ENCODE measurements at places on chromosomes 1 and 21.

GRCh38 chr1:34262023-34262853 is 85.5 kb downstream of the C1orf94 start:
- DNase-seq, result no peak

- peak; percentile 42 for DNase-seq
These were observed 83.4 kb downstream of the LYST start for GRCh38 chr1:235783148-235783776.

DNA sequence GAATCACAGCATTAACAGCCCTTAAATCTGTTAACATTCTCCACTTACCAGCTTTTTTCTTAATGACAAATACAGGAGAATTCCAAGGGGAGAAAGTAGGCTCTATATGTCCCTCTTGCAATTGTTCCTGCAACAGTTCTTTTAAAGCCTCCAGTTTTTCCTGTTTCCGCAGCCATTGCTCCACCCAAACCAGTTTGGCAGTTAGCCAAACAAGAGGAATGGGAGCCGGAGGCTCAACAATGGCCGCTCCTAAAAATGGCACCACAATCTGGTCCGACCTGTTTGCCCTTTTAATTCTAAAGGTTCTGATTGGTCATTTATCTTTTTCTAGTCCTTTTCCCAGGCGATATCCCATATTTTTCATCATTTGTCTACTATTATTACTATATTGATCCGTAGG is 14.0 kb upstream of the L1TD1 start:
- no peak for DNase-seq

- DNase-seq, result no peak
These were observed 67.0 kb upstream of the CD34 start for GRCh38 chr1:207977876-207978275.

GRCh38 chr1:53592985-53593757 is 134.0 kb downstream of the DMRTB1 start:
- DNase-seq, result no peak

- DNase-seq, result no peak
These were observed 24.9 kb upstream of the PSMB2 start for GRCh38 chr1:35666216-35666615.

- DNase-seq, result no peak
These were observed 32.8 kb downstream of the OSBPL9 start for GRCh38 chr1:51649593-51650091.

- no peak for DNase-seq
These were observed 3.3 kb downstream of the CSRP1 start for GRCh38 chr1:201503397-201504176.

GRCh38 chr21:43333298-43334062 is 93.5 kb downstream of the SIK1 start:
- DNase-seq, result no peak

- DNase-seq, result no peak
These were observed 59.5 kb upstream of the ENAH start for GRCh38 chr1:225712391-225712790.

DNA sequence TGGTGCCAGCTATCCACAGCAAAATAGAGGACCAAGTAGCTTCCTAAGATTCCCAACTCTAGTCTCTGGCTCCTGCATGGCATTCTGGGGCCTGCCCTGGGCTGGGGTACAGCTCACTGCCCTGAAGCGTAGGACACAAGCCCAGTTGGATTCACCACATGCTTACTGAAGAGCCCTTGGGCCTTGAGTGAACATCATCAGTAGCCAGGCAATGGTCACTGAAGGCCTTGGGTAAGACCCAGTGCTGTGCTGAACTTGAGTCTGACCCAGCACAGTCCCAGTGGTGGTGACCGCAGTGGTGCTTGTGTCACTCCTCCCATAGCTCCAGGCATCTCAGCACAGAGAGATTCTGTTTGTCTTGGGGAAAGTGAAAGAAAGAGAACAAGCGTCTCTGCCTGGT is 7.7 kb upstream of the LCE3A start:
- DNase-seq, result no peak

- no peak for DNase-seq
These were observed 11.7 kb downstream of the CAPN9 start for GRCh38 chr1:230758709-230759368.

DNA sequence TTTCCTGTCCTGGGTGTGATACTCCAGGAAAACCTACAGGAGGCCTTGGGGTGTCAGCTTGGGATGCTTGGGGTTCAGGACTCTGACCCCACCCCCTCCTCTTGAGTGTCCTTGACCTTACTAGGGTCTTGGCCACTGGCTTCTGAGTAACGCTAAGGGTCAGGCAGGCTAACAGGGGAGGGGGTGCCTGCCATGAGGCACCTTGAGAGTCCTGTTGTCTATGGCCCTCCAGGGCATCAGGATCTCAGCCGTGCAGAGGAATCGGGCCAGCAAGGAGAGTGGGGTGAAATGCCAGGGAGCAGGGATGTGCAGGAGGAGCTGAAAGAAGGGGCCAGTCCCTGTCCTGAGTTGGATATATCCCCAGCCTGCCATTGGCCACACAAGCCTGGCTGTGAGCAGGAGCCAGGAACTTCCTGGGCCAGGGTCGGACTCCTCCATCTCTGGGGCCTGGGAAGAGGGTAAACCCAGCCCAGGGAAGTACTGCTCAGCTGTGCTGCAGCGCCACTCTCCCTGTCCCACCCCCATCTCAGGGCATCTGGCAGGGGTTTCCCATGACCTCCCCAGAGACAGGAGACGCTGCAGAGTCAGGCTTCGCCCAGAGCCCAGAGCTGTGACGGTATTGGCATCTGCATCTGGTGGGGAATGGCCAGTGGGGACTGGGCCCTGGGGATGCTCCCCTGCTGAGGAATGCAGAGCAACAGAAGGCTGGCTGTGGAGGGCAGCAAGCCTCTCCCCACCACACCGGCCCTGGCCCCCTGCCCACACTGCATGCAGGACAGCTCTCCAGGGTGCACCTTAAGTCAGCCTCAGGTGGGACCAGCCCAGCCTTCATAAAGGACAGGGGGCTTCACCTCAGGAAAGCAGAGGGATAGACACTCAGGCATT is 6.3 kb downstream of the KIF21B start:
- no peak for DNase-seq

- DNase-seq, result no peak
These were observed 158.7 kb upstream of the EDN2 start for GRCh38 chr1:41642922-41643821.

- no peak for DNase-seq
These were observed 641.0 kb downstream of the PLPP3 start for GRCh38 chr1:55938376-55938850.

- no peak for DNase-seq
These were observed 161.9 kb downstream of the HHIPL2 start for GRCh38 chr1:222385955-222386354.

DNA sequence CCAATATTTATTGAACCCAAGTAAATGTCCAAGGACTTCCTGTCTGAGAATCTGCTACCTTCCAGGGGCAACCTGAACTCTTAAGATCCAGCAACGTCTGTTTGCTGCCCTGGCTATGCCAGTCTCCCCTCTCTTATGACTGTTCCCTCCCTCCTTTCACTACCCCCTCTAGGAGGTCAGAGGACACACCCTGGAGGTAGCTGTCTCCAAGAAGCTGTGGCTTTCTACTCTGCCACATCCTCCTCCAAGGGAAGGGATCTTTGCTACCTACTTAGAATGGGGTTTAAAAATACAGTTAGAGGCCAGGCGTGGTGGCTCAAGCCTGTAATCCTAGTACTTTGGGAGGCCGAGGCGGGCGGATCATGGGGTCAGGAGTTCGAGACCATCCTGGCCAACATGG is 3.6 kb upstream of the SMPDL3B start:
- no peak for DNase-seq

DNA sequence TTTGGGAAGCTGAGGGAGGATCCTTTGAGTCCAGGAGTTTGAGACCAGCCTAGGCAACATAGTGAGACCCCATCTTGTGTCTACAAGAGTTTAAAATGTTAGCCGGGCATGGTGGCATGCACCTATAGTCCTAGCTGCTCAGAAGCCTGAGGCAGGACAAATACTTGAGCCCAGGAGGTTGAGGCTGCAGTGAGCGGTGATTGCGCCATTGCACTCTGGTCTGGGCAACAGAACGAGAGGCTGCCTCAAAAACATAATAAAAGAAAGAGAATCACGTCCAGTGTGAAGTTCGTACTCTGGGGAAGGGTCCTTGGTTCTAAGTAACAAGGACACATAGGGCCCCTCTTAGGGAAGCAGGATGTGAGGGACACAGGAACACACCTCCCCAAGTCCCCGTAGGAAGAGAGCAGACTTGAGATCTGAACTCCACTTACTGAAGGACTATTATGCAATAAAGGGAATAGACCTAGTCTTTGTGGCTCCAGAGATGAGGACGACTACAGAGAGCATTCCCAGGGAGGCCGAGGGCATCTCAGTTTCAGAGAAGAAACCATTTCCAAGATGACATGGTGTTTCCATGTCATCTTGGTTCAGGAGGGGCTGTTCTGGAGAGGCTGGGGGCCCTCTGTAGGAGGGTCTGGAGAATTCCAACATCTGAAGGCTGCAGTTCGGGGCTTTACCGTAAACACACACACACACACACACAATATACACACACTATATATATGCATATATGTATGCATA is 10.8 kb upstream of the ENO1 start:
- no peak for DNase-seq

DNA sequence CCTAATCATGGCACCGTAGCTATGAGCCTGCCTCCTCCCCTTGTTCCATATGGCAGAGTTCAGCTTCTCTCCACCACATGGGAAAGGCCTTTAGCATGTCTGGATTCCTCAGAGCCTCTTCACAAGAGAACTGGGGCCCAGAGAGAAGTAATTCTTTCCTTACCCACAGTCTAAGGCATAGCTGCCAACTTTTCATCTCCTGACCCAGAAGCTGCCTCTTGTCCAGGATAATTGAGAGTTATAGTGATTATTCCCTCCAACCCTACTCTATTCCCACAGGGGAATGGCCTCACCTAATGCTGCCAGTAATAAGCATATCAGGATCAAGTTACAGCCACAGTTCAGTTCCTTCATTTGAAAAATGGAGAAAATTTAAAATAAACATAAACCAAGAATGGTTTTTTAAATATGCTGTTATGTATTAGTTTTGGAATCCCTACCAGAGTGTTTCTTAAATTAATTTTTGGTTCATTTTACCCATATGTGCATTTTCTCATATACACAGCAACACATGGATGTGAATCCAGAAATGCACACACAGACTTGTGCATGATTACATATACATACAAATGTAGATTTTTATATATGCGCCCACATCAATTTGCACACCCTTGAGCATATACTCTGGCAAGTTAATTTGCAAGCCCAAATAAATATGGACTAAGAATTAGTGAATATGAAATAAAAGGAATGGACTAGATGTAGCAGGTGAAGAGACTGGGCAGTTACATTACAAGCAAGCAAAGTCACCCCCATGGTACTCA is 63.9 kb upstream of the WARS2 start:
- DNase-seq, result no peak

Measured in NCI-H146 (cell line).